ENCODE measurements at places on chromosomes 1 and 21.
A peak's percentile ranks its signal among the peaks of the same experiment; 100 is the strongest.

DNA sequence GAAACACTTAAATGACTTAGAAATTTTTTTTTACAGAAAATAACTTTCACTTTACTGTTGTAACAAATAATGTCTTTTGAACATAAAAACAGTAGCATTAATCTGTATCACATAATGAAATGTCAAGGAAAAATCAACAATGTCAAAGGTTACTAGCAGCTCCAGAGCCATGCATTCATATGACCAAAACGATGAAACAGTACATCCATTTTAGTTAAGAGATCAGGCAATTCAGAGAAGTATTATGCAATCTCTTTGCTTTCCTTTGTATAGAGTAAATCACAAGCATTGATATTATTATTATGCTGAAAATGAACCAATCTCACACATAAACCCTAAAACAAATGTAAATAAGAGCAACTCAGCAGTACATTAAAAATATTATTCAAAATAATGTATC is 748.9 kb downstream of the PLA2G4A start:
- no peak for DNase-seq

DNA sequence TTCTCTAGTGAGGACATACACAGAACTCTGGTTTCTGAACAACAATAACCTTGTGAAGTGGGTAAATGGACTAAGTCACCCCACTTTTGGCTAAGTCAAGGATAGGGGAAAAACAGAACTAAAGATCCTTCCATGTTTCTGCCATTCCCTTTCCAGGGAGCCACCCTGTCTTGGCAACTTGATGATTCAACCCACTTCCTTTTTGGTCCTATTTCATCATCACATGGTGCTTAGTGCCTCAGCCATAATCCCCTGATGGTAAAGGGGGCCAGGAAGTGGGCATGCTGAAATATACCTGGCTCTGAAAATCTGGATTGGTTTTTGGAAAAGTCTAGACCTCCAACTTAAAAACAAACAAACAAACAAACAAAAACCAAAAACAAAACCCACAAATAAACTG is 206.4 kb upstream of the FOXD3 start:
- no peak for DNase-seq

DNA sequence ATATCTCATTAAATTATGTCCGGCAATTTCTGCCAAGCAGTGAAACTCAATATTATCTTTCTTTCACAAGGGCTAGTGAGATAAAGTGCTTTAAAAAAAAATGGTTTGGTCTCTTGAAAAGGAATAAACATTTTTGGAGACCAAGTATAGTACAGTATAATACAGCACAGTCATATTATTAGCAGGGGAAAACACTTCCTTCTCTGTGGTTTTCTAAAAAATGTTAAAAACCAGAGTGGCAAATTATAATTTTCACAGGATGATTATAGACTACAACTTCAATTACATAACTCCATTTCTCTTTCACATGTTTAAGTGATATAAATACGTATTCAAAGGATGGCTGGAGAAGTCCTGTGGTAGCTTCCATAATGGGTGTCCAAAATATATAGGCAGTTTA is 170.3 kb upstream of the DMRTA2 start:
- no peak for DNase-seq

GRCh38 chr1:39525366-39526165 is 34.1 kb downstream of the BMP8A start:
- no peak for DNase-seq

DNA sequence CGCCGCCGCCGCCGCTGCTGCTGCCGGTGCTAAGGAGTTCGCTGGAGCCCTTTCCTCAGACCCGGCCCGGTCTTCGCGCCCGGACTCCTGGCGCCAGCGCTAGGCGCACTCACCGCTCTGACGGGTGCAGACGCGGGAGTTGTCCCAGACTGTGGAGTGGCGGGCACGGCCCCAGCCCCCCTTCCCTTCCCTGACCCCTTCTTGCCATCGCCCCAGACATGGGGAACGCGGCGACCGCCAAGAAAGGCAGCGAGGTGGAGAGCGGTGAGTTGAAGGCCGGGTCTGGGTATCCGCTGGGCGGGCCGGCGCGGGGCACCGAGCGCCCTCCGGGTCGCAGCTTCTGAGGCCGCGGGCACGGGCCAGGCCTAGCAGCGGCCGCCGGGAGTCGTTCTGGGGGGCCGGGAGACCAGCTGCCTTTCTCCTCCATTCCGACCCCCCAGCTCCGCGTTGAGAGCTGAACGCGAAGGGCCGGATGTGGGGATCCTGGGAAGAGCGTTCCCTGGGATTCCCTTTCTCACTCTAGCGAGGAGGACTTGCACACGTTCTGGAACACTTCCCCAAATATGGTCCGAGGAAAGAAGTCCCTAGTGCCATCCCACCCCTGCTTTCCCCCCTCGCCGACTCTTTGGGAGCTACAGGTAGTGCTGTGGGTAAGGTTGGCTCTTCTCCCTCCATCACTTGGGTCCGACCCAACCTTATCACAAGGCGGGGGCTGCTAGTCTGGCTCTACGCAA is 65.8 kb upstream of the PRKACB start:
- DNase-seq: peak; percentile 38

DNA sequence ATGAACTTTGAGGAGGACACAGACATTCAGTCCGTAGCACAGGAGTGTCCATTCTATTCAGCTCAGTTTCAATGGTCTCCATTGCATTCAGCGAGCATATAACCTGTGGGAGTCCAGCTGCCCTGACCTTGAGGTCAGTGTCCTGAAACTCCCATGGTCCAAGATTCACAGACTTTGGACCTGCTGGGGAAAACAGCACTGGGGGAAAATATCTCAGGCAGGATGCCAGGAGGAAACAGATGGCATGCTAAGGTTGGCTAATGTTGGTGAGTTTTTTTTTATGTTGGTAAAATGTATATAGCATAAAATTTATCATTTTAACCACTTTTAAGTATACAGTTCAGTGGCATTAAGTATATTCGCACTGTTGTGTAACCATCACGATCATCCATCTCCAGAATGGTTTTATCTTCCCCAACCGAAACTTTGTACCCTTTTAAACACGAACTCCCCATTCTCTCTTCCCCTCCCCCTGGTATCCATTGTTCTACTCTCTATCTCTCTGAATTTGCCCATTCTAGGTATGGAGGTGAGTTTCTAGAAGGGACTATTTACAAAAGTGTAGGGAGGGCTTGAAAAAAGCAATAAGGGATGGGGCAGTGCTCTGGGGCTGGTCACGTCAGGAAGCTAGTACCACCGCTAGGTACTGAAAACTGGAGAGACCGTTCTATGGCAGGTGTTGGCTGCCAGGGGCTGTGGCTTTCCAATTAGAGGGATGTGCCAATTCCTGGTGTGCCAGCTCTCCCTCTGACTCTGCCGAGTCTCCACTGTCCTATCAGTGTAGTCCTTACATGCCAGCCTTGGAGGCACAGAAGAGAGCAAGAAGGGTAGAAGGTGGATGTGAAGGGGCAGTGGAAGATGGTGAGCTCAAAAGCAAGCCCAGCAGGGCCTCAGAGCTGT is 85.3 kb downstream of the FOXD2 start:
- DNase-seq: no peak

- DNase-seq: no peak
Observed at GRCh38 chr1:182752077-182752988, 37.2 kb upstream of the NPL start.

DNA sequence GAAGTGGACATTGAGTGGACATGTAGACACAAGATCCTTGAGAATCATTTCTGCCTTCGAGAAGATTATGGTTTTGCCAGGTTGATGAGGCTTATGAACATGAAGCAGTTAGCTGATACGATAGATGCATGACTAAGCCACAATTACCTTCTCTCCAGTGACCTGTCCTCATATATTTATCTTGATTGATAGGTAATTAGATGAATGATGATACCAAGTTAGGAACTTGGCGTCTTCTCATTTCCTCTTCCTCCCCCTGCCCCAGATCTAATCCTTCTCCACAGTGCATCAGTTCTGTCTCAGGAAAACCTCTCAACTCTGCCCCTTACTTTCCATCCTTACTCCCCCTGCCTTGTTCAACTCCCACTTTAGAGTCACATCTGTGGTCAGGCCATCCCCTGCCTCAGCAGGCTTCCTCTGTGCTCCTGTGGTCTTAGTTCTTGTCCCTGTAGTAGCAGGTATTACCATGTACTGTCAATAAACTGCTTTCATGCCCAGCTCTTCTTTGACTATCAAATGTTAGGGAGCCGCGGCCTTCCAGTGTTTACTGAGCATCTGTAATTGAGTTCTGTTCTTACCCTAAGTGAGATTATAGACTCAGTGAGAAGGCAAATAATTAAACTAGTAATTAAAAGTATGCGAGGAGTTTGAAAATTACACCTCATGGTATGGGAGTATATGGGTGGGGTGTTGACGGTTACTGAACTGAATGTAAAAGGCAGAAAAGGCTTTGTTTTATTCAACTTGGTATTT is 5.1 kb downstream of the ST6GALNAC3 start:
- DNase-seq: no peak

DNA sequence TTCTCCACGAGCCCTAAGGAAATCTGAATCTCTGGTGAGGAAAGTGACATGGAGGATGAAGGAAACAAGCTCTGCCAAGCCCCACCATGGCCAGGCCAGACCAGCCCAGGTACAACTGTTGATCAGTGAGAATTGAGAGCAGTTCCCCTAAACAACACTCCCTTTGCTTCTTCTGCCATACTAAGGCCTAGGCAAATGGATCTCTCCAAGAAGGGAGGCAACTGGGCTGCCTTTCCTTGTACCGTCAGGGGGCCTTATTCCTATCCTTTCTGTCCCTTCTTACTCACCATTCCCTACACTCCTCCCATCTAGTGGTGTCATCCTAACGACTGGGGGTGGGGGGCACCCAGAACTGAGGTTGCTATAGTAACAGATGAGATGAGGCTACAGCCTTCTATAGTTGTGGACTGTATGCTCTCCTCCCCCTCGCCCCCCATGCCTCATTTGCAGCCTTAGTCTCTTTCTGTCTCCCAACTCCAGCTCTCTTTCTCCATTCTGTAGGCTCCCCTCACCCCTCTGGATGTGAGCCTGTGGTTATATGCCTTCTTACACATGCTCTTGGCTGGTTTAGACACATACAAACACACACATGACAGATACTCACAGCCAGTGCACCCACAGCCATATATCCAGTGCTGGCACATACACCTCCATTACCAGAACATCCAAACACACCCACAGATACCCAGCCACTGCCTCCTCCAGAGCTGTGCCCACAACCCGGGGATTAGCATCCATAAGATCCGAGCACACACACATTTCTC is 3.6 kb downstream of the PEA15 start:
- no peak for DNase-seq

DNA sequence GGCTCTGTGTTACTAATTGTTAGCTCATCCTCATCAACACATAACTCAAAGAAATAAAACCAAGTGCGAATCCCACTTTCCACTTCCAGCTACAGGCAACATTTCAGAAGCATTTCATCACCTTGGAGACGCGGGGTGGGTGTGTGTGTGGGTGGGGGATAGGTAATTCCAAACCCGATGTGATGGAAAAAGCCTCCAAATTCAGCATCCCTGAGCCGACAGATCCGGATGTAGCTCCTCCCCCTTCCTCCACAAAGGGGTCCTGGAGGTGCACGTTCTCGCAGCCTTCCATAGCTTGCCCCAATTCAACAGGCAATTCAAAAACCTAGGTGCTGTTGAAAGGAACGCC is 486 bp downstream of the HSPA13 start:
- DNase-seq: peak; percentile 8

GRCh38 chr1:34263406-34263805 is 86.7 kb downstream of the C1orf94 start:
- no peak for DNase-seq

GRCh38 chr1:233448109-233448689 is 120.7 kb downstream of the MAP3K21 start:
- no peak for DNase-seq

- DNase-seq: no peak
Observed at GRCh38 chr1:199834711-199835110, 192.8 kb upstream of the NR5A2 start.

GRCh38 chr21:28640326-28640725 is 352.4 kb downstream of the LTN1 start:
- no peak for DNase-seq

DNA sequence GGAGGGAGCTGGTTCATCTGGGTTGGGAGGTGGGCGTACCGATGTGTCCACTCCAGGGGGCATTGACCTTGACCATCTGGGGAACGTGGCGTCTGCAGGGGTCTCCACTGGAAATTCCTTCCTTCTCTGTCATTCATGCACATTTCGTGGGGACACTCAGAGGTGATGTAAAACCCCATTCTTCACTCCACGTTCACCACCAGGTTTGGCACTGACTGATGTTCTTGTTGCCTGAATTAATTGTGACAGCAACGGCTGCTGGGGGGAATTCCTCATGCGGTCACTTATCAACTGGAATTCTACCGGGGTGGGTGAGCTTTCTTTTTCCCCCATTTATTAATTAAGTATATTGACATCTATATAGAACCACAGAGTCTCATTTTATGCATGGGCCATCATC is 18.1 kb upstream of the POFUT2 start:
- no peak for DNase-seq

GRCh38 chr1:40861224-40862003 is 749 bp downstream of the CITED4 start:
- no peak for DNase-seq

DNA sequence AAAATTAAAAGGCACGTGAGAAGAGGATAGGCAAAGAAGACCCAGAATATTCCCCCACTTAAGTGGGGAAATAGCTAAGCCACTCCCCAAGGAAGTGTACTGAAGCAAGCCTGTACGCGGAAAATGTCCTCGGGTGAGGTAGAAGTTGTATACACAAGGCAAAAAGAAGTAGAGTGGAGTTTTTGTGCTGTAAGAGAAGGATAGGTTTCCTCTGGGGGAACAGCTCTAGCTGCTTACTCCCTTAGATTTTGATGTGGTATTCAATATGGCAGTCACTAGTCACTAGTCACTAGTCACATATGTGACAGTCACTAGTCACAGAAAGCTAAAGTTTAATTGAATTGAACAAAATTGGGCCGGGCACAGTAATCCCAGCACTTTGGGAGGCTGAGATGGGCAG is 7.6 kb downstream of the TXNIP start:
- no peak for DNase-seq

DNA sequence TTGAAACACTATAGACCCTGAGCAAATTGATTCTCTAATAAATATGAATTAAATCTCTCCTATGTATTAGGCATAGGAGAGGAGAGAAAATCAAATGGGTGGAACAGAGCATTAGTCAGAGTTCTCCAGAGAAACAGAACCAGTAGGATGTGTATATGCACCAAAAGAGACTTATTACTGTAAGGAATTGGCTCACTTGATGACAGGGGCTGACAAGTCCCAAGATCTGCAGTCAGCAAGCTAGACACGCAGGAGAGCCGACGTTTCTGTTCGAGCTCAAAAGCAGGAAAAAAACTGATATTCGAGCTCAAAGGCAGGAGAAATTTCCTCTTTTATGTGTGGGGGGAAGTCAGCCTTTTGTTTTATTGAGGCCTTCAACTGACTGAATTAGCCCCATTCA is 259.2 kb upstream of the KAZN start:
- no peak for DNase-seq

GRCh38 chr21:15363921-15364320 is 299.1 kb upstream of the NRIP1 start:
- DNase-seq: no peak

GRCh38 chr1:181111559-181111958 is 23.1 kb downstream of the IER5 start:
- no peak for DNase-seq

DNA sequence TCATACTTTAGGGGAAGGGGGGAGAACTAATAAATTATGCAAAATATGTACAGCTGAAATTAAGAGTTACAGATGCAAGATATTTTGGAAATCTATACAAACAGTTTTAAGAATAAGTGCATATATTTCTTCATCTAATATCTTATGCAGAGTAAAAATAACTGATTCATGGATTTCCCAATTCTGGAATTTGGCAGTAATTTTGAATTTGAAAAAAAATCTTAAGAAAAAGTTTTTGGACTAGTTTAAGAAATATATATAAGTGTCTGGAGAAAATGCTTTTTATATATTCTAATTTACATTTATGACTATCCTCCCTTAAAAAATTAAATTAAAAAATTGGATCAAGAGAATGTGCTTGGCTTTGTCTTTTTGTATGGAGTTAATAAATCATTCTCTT is 474.3 kb downstream of the BRINP3 start:
- no peak for DNase-seq

Data from HS-27A (cell line).